ENCODE measurements at places on chromosomes 1 and 21.

- DNase-seq: no peak
Observed at GRCh38 chr1:173413271-173413707, 63.8 kb upstream of the PRDX6 start.

DNA sequence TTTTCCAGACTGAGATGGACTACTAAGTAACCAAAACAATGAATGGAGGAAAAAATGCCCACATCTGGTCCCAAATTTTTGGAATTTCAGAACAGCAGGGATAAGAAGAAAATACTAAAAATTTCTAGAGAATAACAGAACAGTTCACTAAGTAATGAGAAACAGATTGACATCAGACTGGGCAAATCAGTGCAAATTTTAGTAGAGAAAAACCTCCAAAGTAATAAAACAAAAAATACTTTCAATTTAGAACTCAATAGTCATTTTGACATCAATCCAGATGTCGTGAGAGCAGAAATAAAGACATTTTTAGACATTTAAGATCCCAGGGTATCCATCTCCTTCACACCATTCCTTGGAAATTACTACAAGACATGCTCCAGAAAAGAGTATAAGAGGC is 39.3 kb downstream of the CRP start:
- no peak for DNase-seq

- no peak for DNase-seq
Observed at GRCh38 chr1:3190256-3191041, 121.4 kb downstream of the PRDM16 start.

- no peak for DNase-seq
Observed at GRCh38 chr1:241591317-241591716, 48.9 kb downstream of the CHML start.

GRCh38 chr1:95991787-95992520 is 729.6 kb upstream of the PTBP2 start:
- DNase-seq: peak; percentile 25

DNA sequence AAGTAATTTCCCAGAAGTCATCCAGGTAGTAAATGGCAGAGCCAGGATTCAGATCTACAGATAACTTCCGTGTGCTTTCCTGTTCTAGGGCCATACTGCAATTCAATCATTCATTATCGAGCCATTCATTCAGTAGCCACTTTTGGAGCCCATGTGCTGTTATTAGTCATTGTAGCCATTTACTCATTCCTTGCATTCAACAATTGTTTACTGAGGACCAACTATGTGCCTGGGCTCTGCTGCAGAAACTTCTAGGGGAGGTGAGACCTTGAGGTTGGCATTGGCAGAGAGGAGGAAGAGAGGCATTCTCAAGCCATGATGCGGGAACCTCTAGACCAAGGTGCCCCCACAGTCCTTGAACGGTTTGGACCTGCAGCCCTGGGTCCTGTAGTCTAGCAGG is 27.9 kb downstream of the EPHB2 start:
- peak; percentile 11 for DNase-seq

- DNase-seq: no peak
Observed at GRCh38 chr1:182795563-182796228, 6.1 kb downstream of the NPL start.

DNA sequence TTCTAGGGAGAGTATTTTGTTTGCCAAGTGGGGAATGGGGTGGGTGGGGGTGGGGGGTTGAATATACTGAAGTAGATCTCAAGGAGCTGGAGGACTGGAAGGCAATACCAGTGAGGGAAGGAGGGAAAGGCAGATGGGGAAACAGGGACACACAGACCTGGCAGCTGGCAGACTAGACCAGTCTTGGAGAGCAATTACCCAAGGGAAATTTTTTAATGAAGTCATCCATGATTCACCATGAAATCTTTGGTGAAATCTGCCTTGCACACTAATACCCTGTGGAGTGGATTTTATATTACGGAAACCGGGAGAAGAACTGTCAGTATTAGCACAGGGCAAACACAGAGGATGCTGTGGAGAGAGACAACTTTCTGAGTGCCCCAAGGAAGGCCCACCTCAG is 29.7 kb upstream of the MARK1 start:
- peak; percentile 14 for DNase-seq

DNA sequence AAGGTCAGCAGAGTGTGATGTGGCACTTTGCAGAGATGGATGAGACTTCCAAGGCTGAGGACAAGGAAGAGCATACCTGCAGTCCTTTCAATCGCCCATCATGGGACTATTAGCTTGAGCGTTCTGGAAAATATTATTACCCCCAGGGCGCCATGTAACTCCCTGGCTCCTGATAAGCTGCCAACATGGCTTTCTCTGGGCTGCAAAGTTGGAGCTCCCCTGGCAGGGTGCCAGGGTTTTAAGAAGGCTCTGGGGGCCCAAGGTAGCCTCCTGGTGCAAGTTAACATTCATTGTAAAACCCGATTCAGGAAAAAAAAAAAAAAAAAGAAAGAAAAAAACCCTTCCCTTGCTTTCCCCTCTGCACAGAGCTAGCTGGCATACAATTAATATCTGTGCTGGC is 196.7 kb downstream of the PBX1 start:
- DNase-seq: no peak

DNA sequence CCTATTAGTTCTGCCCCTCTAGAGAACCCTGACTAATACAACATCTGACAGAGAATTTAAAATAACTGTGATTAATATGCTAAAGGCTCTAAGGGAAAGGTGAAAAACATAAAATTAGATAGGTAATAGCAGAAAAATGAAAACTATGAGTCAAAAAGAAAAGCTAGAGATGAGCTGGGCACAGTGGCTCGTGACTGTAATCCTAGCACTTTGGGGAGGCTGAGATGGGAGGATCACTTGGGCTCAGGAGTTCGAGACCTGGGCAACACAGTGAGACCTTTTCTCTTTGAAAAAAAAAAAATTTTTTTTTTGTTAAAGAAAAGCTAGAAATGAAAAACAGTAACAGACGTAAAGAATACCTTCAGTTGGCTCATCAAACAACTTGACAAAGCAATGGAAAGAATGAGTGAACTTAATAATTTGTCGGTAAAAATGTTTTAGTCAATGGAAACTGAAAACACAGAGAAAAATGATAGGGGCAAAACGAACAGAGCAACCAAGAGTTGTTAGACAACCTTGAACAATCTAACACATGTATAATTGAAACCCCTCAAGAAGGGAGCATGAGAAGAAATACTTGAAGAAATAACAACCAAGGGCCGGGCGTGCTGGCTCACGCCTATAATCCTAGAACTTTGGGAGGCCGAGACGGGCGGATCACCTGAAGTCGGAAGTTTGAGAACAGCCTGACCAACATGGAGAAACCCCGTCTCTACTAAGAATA is 132.9 kb upstream of the GFI1 start:
- DNase-seq: no peak

DNA sequence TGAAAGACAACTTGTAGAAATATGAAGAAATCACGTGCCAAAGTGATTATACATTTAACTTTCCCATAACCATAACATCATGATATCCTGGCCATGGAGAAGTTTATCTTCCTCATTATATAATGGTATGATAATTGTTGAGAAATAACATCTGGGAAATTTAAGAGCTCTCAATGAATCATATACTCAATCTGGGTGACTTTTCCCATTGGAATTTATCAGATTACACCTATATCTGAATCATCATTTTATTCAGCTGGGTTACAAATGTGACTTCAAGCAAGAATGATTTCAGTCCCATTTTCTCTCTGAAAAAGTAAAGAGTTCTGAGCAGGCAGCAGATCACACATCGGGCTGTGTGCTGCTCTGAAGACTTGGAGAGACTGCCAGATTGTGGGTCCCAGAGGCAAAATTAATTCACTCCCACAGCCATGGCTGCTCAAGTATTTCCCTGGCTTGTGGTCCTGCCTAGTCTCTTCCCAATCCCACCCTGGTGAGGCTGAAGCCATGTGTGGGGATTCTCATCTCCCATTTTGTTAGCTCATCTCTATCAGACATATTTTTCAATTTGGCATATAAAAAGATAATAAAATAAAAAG is 278.0 kb downstream of the MRPL39 start:
- peak; percentile 97 for DNase-seq

- DNase-seq: peak; percentile 19
Observed at GRCh38 chr1:107695341-107695740, 269.6 kb downstream of the VAV3 start.

- no peak for DNase-seq
Observed at GRCh38 chr1:117244971-117245370, 34.2 kb upstream of the VTCN1 start.

GRCh38 chr21:44927587-44928461 is 7.1 kb upstream of the ITGB2 start:
- peak; percentile 83 for DNase-seq

- DNase-seq: no peak
Observed at GRCh38 chr1:32666901-32667566, 16.0 kb downstream of the RBBP4 start.

DNA sequence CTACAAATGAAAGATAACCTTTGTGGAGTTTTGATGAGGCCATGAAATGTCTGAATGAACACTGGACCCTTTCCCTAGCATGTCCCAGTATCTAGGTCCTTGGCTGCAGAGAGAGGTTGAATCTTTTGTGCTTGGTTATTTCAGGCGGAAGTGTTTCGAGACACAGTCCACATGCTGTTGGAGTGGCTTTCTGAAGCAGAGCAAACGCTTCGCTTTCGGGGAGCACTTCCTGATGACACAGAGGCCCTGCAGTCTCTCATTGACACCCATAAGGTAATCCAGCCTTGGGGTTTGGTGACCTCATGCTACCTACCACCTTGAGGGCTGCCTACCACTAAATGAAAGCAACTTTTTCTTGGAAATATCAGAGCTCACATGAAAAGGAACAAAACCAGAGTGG is 38.9 kb upstream of the BMP8A start:
- no peak for DNase-seq

DNA sequence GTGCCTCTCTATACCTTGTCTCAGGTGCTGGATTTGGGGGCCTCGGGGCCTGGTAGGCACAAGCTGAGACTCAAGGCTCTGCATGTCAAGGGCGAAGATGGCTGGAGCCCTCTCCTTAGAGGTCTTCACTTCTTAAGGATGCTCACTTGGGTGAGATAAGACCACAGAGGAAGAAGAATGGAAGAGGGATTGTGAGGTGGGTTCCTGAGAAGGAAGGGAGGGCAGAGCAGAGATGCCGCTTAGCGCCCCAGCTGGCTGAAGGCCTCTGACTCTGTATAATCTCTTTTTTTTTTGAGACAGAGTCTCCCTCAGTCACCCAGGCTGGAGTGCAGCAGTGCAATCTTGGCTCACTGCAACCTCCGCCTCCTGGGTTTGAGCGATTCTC is 32.2 kb downstream of the SOX13 start:
- no peak for DNase-seq

DNA sequence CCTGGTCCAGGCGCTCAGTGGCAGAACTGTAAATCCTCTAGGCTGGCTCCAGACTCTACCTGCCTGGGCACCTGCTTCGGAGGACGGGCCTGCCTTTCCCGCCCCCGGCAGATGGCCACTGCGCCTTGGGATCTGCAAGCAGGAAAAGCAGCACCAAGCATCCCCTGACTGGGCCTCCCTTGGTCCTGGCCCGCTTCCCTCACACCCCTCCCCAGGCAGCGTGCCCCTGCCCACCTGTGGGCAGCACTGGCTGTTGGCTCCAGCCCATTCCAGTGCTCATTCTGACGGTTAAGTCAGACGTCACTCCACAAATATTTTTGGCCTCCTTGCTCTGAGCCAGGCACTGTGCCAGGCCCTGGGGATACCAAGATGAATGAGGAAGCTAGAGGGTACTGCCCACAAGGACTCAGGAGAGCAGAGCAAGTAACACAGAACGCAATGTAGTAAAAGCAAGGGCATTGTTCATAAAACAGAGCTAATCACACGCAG is 22.0 kb upstream of the BLACAT1 start:
- DNase-seq: peak; percentile 47

- DNase-seq: no peak
Observed at GRCh38 chr1:239006276-239006675, 380.1 kb upstream of the CHRM3 start.

DNA sequence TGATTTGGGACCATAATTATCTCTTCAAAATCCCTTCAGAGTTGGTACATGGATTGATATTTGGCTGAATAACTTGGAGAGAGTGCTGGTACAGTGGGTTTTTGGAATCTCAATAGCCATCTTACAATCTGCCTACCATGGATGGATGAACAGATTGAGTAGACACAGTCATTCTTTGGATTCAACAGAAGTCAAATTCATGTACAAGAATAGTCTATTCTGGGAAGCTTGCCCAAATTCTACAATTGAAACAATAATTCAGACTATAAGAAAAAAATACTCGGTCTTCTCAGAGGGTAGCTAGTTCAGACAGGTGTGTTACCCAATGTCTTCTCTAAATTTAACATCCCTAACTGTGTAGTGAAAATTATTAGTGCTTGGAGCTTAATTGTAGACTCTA is 574.0 kb downstream of the LRRIQ3 start:
- no peak for DNase-seq

- no peak for DNase-seq
Observed at GRCh38 chr1:196131691-196132090, 476.5 kb downstream of the KCNT2 start.

- DNase-seq: no peak
Observed at GRCh38 chr1:227548119-227548397, 15.3 kb upstream of the ZNF678 start.

- DNase-seq: peak; percentile 9
Observed at GRCh38 chr1:86226204-86226603, 69.6 kb upstream of the COL24A1 start.

- peak; percentile 37 for DNase-seq
Observed at GRCh38 chr1:197618061-197618460, 157.2 kb downstream of the DENND1B start.

DNA sequence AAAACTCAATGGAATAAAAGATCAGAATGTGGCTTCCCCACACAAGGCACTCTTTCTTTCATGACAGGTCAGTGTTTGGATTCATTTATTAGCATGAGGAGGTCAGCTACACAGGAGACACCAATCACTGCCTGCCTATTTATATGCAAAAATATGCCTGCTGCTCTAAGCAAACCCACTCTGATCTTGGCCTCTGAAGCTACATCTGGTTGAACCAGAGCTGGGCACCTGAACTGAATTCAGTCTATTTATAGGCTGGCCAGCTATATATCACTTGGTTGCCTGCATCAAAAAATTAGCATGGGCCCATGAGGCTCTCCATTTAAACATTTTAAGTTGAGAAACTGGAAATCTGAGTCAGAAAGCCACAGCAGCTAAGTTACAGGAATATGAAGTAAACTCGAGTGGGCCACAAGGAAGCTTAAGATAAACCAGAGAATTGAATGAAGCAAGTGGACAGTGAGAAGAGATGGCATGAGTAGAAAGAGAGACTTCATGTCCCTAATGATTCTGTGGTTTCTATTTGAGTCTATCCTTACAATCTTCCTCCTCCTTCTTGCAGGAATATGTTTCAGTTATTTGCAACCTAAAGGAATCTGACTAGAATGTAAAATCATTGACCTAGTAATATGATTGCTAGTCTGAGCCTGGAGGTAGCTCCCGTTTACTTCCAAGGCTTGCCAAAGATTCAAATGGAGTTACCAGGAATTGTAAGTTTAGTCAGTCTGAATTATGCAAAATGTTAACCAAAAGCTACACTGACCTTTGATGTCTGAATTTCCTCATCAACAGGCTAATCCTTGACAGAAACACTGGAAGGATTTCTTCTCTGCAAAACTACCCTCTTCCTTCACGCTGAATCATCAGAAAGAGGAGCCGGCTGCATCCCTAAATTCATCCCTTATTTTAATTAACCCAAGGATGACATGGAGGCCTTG is 17.7 kb downstream of the DDAH1 start:
- peak; percentile 40 for DNase-seq
